ENCODE measurements at places on chromosomes 16 and 17. TPM values are rescaled to one million over a fixed set of nuclear protein-coding genes. Genes with fewer than 3 reads are reported as not detected.

The WFIKKN1 gene
- 0.80 TPM for total RNA-seq

The KRTAP2-3 gene
- not detected for total RNA-seq

The DRC7 gene
- total RNA-seq = not detected

The PPL gene
- total RNA-seq = 6.9 TPM

The TPSG1 gene
- total RNA-seq = not detected

The MRPL12 gene
- 150 TPM for total RNA-seq

The OR4D1 gene
- total RNA-seq = not detected

The ASIC2 gene
- total RNA-seq = not detected

The TMIGD1 gene
- total RNA-seq = not detected

The TBC1D3E gene
- not detected for total RNA-seq

The EPN3 gene
- 7.1 TPM for total RNA-seq

The KRT28 gene
- not detected for total RNA-seq

All from heart right ventricle (tissue), 16 donors.